ENCODE measurements at places on chromosomes 6 and 20.

DNA sequence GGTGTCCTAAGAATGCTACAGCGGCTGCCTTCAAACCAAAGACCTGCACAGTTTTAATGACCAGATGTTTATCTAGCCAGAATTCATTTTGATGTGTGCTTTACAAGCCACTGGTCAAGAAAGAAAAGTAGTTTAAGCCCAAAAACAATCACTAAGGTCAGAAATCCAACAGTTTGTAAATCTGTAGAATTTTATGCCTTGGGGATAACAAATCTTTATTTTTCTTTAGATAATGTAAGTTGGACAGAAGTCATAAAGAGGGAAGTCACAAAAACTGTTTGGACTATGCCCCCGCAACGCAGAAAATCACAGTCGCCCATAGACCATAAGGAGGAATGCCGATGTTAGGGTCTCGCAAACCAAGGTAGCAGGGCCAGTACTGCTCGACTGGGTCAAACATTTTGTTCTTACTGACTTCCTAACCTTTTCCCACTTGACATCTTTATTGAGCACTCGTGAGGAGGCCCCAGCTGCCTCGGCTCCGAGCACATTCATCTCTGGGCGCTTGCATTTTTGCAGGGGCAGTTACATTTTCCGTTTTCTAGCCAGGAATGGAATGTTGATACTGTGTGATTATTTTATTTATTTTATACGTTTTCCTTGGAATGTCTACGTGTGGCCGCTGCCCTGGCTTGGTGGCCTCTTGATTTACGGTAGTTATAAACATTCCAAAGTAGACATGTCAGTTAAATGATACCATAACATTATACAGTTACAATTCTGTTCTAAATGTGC is 56.7 kb upstream of the APCDD1L start:
- DNase-seq: no peak

DNA sequence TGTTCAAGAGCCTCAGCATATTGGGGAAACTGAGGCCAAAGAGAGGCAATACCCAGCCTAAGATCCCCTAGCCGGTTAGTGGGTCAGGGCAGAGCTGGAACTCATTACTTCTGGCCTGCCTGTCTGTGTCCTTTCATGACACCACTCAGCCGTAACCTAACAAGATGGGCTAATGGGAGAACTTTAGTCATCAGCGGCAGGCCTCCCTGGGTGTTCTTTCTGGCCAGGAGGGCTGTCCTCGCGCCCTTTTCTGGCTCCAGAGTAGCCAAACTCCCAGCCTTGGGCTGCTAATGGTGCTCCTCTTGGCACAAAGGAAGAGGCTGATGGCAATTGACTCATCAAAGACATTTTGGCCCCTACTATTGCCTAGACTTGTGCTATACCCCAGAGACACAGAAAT is 76.6 kb downstream of the NCR2 start:
- no peak for DNase-seq

- no peak for DNase-seq
Observed at GRCh38 chr6:2460216-2460745, 214.9 kb upstream of the GMDS start.

DNA sequence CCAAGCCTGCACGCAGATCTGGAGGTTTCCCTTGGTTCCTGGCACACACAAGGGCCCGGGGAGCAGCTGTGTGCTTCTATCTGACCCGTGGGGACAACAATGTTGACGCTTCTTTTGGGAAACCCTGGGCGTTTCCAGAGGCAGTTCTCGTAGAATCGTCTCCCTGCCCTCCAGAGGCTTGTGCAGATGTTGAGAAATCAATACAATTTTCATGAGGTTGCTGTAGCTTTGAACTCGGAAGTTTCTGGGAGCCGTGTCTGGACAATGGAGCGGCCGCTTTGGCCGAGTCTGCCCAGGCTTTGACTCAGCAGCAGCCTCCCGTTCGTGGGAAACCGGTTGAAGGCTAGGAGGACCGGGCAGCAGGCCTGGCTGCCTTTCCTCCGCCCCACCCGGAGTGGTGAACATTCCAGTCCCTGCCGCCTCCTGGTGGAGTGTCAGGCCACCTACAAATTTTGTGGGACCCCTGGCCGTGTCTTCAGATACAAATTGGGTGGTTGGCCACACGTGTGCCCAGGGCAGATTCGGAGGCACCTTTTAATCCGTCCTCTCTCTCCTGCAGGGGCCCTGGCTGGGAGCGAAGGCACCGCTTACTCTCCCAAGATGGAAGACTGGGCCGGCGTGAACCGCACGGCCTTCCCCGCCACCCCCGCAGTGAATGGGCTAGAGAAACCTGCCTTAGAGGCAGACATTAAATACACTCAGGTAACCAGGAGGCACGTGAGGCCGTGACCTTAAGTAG is 2.7 kb downstream of the PAX1 start:
- no peak for DNase-seq

DNA sequence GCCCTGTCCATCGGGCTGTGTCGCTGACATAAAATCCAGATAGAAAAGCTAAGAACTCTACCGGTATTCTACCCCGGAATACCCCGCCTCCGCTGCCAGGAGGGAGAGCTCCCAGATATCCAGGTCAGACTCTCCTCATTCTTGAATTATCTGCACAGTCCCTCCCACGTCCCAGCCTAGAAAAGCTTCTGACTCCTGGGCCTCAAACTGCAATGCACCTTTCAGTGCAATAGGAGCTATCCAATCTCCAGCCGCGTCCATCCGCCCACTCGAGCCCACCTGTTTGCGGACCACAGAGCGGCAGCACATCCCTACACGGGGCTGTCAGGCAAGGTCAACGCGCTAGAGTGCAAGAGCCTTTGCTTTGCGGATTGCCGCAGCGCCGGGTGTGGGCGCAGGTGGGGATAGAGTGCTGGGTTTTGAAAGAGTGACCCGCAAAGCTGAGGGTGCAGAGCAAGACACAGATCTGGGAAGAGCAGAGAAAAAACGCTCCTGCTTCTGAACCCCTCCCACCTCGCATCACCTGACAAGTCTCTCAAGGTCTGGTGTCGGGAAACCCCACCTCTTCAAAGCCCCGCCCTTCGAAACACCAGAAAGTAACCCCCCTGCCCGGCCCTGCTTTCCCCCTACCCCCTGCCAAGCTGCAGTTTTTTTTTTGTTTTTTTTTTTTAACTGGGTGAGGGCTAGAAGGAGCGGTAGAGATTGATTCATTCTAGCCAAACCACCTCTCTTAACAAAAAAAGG is 1.3 kb downstream of the TAPBP start:
- no peak for DNase-seq

DNA sequence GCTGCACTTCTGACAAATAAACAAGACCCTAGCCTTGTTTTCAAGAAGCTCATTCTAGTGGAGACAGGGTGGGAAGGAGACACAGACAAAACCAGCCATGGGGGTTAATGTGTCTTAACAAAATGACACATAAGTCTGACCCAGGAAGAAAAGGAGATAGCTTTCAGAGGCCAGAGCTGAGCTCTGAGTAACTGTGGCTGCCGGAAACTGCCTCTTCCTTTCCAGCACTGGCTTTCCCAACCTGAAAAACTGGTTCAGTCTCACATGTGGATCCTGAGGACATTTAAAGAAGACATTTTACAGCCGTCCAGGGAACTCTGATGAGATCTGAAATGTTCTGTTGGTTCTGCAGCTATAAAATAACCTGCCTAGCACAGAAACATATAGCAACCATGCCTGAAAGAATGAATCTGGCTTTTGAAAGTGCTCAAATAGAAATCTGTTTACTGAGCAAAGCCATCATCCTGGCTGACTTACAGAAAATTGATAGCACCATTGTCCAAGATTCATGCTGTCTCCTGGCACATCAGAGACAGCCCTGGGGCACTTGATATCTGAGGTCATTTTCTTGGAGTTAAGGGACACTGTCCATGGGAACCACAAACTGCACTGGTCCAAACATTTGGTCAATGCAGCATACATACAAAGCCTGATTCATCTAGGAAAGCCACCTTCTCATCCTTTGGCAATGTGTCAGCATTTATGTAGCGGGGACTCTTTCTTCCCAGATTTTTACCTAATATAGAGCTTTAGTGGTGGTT is 83.2 kb upstream of the PAX1 start:
- DNase-seq: no peak

DNA sequence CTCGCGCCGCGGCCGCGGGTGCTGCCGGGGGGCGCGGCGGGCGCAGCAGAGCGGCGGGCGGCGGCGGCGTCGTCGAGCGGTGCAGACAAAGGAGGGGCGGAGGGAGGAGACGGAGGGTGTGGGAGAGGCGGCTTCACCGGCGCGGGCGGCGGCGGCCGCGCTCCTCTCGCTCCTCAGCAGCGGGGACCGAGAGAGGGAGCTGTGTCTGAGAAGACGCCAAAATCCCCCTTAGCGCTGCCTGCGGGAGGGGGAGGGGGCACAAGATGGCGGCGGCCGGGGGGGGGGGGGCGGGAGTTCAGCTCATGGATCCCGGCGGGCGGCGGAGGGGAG is 296 bp downstream of the ADNP start:
- no peak for DNase-seq

GRCh38 chr6:13446381-13446780 is 41.0 kb downstream of the GFOD1 start:
- DNase-seq: no peak

DNA sequence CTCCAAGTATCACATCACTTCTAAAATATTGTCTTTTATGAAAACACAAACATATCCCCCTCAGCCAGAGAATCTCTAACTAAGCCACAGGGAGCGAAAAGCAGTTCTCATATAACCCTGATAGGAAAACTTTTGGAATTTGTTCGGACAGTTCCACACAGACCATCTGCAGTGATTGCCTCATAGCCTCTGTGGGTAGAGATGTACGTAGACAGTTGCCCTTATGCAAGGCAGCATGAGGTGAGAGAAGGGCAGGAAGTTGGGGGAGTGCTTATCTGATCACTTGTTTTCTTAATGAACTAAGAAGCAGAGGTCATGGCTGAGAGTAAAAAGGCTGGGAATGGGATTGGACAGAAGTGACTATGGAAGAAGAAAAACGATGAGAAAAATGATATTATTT is 39.6 kb downstream of the SLC23A2 start:
- peak; percentile 86 for DNase-seq

DNA sequence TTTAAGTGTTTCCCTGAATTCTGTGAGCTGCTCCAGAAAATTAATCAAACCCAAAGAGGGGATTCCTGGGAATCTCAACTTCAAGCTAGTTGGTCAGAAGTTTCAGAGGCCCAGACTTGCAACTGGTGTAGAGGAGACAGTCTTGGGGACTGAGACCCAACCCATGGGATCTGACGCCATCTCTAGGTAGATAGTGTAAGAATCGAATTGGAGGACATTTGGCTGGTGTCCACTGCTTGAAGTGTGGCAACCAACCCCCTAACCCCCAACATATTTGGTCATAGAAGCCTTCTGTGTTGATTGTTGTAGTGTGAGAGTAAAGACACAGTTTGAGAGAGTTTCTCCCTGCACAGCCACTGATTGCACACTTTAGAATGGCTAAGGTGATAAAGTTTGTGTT is 103.5 kb upstream of the CARMIL1 start:
- no peak for DNase-seq

- DNase-seq: no peak
Observed at GRCh38 chr20:41649489-41649888, 31.3 kb upstream of the CHD6 start.

- no peak for DNase-seq
Observed at GRCh38 chr20:47361057-47361915, 4.8 kb upstream of the ZMYND8 start.

- no peak for DNase-seq
Observed at GRCh38 chr6:127124172-127124571, 5.7 kb downstream of the RSPO3 start.

GRCh38 chr6:148565321-148565926 is 181.4 kb upstream of the UST start:
- DNase-seq: no peak

- no peak for DNase-seq
Observed at GRCh38 chr20:1130847-1131246, 12.4 kb downstream of the PSMF1 start.

DNA sequence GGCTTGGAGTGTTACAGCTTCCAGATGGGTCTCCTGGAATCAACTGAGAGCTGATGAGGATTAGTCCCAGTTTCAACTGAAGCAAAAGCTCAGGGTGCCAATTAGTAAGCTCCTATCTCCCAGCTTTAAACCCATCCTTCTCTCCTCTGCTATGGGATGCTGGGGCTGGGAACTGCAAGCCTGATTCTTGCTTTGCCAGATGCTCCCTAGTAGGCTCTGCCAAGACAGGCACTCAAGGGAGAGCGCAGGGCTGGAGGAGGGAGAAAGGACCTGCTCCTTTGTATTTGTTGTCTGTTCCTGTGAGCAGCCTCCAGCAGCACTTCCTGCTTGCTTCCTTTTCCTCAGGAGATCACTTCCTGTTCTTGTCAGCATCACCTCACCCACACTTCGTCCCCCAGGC is 309.7 kb downstream of the KIF16B start:
- no peak for DNase-seq

DNA sequence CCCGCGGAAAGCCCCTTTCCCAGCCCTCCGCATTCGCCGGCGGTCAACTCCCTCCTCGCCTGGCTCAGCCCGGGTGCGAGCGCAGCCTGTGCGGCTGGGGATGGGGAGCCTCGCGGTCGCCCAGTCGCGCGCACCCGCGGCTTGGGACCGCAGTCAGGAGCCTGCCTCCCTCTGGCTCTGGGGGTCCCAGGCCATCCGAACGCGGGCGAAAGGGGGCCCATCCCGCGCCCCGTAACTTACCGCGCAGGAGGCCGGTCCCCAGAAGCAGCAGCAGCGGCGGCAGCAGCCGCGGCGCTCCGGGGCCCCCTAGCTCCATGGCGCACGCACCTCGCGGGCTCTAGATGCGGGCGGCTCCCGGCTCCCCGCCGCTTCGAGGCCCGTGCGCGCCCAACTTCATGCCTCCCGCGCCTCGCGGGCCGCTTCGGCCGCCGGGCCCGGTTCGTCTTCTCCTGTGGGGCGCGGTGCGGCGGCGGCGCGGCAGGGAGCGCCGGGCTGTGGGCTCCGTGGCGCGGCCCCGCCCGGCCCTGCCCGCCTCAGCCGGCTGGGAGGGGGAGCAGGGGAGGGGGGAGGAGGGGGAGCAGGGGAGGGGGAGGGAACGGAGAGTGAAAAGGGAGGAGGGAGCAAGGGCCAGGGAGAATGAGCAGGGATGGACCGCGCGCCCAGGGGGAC is at the start of gene CHRNA4:
TSS of gene CHRNA4 (minus strand) at position 500 of the 669 bp plus-strand sequence. CDS start at position 316, 184 bp downstream.
- no peak for DNase-seq

DNA sequence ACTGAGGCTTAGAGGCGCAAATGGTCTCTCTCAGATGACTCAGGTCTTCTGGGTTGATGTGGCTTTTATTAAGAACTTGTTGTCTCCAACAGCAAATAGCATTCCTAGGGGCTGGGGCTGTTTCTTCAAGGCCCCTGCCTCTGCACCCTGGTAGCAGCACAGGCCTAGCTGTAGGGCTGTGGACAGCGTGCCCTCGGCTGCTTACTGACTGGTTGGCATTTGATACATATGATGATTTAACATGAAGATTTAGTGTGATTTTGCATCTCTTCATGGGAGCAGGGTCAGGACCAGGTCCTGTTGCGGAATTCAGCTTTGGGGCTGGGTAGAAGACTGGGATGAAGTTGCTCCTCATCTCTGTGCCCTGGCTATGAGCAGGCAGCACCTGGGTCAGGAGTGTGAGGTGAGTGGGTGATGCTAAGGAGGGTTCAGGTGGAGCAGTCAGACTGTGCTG is 24.3 kb upstream of the IER3 start:
- DNase-seq: no peak

- DNase-seq: no peak
Observed at GRCh38 chr6:37580176-37580955, 80.7 kb upstream of the CCDC167 start.

- no peak for DNase-seq
Observed at GRCh38 chr6:139877828-139878405, 503.5 kb upstream of the CITED2 start.
